ENCODE measurements at places on chromosomes 11 and 22.
A peak's percentile ranks its signal among the peaks of the same experiment; 100 is the strongest.

- DNase-seq, result peak; percentile 86
Measured at GRCh38 chr11:116240710-116241109, 532.1 kb downstream of the BUD13 start.

GRCh38 chr22:46090036-46090591 is 60.2 kb upstream of the PPARA start:
- DNase-seq, result no peak

- no peak for DNase-seq
Measured at GRCh38 chr11:128919216-128919615, 23.5 kb downstream of the TP53AIP1 start.

DNA sequence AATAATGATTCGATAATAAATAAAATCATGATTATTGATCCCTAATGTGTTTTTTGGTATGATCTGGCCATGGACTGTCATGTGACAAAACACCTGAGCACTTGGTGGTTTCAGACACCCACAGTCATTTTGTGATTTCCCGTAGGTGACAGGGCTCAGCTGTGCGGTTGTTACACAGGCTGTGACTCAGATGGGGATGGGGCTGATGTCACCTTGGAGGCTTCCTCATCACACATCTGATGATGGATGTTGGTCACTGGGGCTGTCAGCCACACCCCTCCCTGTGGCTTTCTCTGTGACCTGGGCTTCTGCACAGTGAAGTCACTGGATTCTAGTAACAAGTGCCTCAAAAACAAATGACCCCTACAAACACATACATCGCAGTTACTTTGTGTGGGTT is 995.1 kb downstream of the BRD1 start:
- no peak for DNase-seq

DNA sequence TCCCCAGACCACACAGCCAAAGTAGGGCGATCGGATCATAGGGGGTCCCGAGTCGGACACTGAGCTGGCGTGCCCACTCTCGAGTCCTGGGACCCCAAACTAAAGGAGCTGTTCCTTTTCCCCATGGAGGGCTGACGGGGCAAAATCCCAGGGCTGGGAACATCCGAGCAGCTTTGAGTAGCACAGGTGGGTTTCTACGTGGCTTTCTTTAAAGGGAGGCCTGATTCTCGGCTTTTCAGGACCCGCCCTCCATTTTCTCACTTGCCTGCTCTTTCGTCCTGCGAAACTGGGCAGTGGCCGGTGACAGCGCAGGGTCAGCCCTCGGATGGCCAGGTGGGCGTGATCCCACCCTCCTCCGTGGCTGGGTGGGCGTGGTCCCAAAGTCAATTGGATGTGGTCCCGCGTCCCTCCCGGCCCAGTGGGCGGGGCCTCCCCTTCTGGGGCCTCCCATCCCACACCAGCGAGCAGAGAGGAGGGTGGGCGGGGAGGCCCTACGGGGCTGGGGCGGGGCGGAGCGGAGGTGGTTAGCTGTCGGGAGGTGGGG is 17.5 kb upstream of the TXNRD2 start:
- peak; percentile 51 for DNase-seq

DNA sequence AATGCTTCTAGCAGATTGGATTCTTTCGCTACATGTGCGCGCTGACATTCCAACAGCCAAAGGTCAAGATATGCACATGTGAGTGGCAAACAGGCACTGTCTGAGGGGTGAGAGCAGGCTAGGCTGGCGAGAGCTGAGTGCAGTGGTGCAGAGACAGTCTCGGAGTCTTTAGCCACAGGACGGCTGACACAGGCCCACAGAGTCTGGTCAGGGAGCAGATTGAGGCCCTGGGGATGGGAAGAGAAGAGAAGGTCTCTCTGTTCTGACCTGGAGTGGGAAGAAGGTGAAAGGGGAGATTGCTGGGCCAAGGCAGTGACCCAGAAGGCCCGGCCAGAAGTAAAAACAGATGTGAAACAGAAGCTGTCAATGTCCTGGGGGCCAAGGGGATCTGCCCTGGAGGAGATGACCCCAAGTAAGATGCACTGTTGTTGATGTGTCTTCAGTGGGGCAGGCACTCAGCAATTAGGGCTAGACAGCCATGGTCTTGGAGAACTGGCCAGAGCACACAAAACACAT is 197.8 kb downstream of the ETS1 start:
- no peak for DNase-seq

Measured in fibroblast of skin of scalp (primary cell).